Hematopoietic multipotent progenitor cell treated with erythropoietin and hydrocortisone succinate and interleukin-3 and kit ligand, for 4 days (in vitro differentiated cells): ENCODE measurements at places on chromosomes 5 and 9.
A peak's percentile ranks its signal among the peaks of the same experiment; 100 is the strongest.

GRCh38 chr9:6845880-6846279 lies 88.1 kb downstream of the KDM4C start:
- DNase-seq, result no peak

- DNase-seq, result no peak
Observed at GRCh38 chr9:120970244-120970643, 43.6 kb upstream of the TRAF1 start.

DNA sequence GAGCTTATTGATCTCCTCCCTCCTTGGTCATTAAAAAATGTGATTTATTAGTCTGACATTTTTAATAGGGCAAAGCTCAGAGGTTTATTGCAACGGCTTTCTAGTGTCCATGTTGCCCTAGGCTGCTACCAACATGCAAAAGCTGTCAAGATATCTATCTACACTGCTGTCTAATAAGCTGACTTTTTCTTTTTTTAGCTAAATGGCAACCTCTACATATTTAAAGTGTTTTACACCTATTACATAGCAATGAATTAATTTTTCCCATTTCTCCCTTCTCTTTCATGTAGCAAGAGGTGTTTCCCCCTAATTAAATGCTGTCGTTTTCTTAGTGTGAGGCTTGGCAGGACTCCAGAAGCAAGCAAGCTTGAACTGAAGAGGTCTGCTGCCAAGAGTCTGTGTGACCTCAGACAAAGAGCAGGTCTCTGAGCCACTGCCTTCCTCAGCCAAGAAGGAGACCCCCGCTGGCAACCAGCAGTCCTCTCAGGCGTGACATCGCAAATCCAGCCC lies 79.4 kb downstream of the GAS1 start:
- DNase-seq, result no peak

- no peak for DNase-seq
Observed at GRCh38 chr9:128304971-128305288, 17.3 kb downstream of the TRUB2 start.

DNA sequence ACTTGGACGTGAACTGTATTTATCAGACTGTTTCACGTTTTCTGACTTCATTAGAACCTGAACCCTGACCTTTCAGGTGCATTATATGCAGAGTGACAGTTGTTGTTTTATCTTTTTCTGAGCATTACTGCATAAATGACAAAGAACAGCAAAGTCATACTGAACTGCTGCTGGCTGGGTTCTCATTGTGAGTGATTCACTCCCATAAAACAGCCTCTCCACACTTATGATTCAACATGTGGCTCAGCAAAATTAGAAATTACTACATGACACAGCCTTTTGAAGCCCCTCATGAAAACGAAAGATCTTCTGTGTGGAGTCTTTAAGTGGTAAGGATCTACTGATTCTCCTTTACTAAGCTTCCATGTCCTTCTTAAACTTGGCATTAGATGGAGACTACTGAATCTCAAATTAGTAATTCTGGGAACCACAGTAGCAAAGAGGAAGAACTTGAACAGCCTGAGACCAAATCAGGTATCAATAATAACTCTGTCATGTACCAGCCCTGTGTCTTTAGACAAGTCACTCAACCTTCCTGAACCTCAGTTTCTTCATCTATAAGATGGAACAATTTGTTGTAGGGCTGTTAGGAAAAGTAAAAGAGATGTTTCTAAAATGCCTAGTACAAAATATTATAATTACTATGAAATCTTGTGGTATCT lies 172.3 kb upstream of the GNA14 start:
- DNase-seq, result peak; percentile 56

GRCh38 chr9:2620919-2621721 lies 467 bp upstream of the VLDLR start:
- peak; percentile 68 for DNase-seq

DNA sequence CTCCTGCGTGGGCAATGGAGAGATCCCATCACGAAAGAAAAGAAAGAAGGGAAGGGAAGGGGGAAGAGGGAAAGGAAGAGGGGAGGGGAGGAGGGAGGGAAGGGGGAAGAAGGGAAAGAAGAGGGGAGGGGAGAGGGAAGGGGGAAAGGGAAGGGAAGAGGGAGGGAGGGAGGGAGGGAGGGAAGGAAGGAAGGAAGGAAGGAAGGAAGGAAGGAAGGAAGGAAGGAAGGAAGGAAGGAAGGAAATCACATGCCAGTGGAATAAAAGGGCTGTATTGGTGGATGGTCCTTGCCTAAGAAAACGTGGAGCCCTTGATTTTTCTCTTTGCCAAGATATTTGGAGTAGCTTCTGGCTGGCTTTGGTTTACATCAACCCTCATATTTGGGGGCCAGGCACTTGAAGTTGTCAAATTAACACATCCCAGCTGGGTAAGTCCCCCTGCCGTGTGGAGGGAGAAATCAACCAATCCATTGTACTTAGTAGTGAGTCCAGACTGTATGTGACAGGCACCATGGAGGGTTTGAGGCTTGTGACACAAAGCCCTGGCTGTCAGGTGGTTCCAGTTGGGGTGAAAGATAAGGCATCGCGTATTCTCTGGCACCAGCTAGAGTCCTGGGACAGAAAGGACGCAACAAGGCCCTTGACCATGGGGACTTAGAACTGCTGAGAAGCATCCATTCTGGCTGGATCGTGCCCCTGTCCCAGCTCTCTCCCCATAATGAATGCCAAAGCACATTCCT lies 23.7 kb downstream of the IDNK start:
- peak; percentile 31 for DNase-seq

GRCh38 chr5:52794519-52794918 lies 6.8 kb downstream of the ITGA1 start:
- DNase-seq, result no peak

DNA sequence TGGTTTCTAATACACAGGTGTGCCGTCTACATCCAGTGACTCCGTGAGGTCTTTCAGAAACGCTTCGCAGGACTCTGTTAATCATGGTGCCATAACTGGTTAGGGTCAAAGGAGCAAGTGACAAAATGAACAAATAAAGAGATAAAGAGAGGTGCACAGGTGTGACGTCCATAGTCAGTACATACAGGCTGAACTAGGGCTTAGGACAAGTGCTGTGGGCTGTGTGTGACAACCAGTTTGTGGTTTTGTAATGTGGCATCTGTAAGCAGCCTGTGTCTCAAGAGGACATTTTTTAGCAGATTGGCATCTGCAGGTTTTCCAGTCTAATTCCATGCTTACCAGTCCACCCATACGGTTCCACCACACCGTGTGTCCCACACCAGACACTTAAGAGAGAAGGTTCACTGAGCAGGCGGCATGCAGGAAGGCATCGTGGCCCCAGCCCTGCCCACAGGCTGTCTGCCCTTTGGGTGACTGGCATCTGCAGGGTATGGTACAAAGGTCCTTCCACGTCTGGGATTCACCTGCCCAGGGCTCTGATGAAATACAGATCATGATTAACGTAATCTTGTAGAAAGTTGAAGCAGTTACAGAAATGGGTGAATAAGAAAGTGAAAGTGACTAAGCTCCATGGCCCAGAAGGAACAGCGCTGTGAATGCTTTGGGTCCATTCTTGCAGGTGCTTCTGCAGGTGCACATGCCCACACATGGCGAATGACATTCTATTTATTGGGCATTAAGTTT lies 26.9 kb downstream of the SRD5A1 start:
- no peak for DNase-seq

DNA sequence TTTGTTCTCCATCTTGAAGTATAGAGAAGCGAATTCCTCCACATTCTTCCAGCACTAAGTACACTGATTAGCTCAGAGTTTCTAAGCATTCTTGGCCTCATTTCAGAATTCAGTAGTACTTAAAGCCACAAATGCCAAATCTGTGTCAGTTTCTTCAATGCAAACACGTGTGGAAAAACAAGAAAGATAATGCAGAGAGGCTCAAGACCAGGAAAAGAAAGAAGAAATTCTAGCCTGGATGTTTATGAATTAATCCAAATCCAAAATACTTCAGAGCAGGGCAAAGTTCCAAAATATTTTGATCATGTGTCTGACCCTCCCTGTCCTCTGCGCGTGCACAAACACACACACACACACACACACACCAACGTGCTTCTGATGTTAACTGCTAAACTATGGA lies 457.6 kb downstream of the SLCO4C1 start:
- DNase-seq, result no peak

GRCh38 chr5:52788505-52788821 lies 747 bp downstream of the ITGA1 start:
- DNase-seq, result no peak

GRCh38 chr5:55986931-55987330 lies 7.8 kb downstream of the IL6ST start:
- DNase-seq, result no peak

GRCh38 chr9:75161116-75161857 lies 73.0 kb downstream of the OSTF1 start:
- DNase-seq, result no peak

DNA sequence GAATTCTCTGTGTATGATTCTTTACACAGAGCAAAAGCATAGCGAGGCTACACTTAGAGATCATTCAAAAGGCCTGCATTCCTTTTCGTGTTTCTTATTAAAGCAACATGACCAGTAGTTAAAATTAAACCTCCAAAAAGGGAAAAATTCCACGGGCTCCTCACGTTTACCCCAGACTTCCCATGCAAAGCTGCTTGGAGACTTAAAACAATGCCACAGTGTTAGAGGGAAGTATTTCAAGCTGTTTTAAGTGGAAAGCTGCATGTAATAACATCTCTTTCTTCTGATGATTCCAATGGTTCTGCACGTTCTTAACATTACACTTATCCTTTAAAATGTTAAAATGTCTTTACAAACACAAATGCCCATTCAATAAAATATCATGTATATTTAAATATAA lies 405.2 kb downstream of the SEMA5A start:
- DNase-seq, result no peak

DNA sequence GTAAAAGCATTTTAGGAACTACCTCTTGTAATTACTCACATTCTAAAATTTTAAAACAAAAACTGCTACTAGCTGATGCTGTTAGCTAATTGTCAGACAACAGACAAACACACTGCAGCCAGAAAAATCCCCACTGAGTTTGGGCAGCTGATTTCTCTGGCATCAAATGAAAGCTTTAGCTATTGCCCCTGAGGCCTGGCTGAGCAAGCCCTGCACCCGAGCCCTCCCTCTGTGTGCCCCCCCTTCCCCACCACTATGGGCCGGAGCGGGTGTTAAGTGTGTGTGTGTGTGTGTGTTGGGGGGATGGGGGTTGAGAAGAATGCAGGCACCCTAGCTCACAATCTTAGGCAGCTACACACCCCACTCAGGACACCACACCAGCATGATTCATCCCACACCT lies 2.4 kb downstream of the NEUROG1 start:
- no peak for DNase-seq

- no peak for DNase-seq
Observed at GRCh38 chr5:127978738-127979300, 104.7 kb upstream of the SLC12A2 start.

DNA sequence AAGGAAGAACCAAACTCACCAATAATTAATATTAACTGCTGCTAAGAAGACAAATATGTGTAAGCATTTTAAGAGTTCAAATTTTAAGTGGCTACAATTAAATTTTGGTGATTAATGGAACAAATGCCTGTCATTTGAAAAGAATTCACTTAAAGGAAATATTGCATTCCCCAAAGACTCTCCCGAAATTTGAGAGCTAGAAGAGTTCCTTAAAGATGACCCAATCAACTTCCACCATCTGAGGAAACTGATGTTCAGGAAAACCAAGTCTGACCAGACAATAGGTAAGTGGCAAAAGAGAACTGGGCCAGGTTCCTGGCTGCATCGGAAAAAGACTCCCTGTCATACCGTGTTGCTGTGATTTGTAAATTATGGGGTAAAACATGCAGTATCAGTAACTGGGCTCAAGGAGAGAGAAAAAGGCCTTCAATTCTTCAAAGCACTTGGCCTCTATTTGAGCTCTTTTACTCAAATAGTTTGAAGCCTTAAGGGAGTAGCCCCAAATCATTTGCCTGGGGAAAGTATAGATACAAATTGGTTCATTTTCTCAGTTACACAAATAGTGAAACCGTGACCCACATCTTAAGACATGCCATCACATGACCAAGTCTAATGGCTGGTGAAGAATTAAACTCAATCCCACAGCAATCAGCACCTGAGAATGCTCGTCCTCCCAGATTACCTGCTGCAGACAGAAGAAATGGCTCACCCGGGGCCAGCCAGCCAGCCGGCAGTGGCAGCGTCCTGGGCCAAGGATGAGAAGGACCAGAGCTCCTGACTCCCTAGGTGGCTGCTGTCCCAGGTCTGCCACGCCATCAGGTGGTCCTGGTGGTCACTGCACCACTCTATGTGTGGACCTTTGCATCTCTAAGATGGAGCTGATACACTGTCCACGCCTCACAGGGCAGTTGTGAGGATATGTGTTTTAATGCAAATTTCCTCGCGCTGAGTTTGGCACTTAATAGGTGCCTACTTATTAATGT lies 162.9 kb downstream of the TTLL11 start:
- peak; percentile 28 for DNase-seq

- DNase-seq, result no peak
Observed at GRCh38 chr5:71569748-71570509, 17.2 kb upstream of the MCCC2 start.

DNA sequence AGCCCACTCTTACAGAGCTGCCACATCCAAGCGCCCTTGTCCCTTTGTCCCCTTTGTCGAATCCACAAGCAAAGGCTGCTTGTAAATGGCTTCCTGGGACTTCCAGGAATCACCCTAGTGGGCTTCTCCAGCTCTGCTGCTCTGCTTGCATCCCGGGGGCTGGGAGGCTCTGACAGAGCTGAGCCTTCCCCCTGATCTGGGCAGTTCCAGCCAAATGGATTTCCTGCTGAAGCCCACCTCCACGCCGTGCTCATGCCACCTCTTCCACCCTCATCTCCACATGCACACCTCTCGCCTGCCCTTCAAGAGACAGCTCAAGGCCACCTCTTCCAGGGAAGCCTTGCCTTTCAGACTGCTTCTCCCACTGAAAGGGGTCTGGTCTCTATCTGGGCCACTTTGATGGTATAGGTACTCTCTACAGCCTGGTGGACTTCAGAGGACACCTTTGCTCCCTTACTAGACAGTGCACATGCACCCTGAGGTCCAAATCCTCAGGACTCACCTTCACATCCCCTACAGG lies 106.2 kb downstream of the LHFPL2 start:
- no peak for DNase-seq

GRCh38 chr5:158421319-158421718 lies 562.4 kb upstream of the CLINT1 start:
- DNase-seq, result no peak

DNA sequence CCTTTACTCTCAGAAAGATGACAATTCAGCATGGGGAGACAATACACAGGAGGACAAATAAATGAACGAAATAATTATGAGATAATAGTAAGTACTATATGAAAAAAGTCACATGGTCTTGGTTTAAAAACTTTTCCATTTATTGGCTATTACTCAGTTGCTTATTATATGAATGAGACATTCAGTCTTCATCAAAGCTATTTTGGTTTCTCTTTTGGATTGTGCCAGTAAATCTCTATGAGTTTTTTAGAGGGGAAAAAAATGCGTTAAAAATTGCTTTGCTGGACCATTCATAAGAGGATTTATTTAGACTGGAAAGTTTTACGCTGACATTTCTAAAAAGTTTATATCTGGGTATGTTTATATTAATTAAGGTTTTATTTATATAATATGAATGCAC lies 137.7 kb downstream of the AOPEP start:
- DNase-seq, result no peak

- DNase-seq, result no peak
Observed at GRCh38 chr5:24177821-24178220, 467.0 kb downstream of the CDH10 start.
